ENCODE measurements at places on chromosomes 3 and 15.

DNA sequence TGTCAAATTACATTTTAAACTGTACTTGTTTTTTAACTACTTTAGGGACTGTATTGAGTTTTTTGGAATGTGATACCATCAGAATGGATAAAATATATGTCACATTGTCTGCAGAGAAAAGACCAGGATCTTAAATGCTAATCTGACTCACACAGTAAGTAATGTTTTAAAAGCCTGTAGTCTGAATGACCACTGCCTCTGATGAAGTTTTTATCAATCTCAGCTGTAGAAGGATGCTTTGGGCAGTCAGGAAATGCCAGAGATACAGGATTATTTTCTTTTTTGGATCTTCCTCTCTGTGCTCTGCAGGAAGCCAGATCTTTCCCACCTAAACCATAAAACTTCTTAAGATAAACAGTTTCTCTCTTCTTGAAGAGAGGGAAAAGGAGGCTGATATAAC, 73.1 kb upstream of the PRTG start:
- no peak for DNase-seq

GRCh38 chr15:25239471-25240345, 199.1 kb downstream of the UBE3A start:
- DNase-seq: no peak

DNA sequence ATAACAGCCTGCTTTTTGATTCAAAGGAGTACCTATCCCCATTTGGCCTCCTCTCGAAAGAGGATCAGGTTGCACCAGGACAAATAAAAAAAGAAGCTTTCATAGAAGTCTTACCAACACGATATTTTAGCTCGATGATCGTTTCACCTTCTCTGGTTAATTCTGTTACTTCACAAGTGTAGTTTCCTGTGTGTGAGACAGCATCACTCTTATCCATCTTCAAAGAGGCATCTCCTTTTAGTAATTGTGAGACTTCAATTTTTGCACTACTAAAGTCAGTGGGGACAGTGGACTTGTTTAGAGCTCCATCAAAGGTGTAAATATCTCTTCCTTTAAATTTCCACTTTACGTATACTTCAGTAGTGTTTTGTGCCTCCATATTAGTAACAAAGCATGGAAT, 11.0 kb downstream of the CD47 start:
- DNase-seq: no peak

GRCh38 chr3:8875836-8876235, 87.4 kb downstream of the RAD18 start:
- DNase-seq: no peak

GRCh38 chr3:87425056-87425455, 148.7 kb upstream of the POU1F1 start:
- no peak for DNase-seq

GRCh38 chr15:79543097-79543496, 111.0 kb downstream of the MINAR1 start:
- no peak for DNase-seq

- no peak for DNase-seq
These were observed 123.6 kb upstream of the DPH6 start for GRCh38 chr15:35669432-35670045.

- no peak for DNase-seq
These were observed 1.4 kb upstream of the ST3GAL6 start for GRCh38 chr3:98761643-98762229.

DNA sequence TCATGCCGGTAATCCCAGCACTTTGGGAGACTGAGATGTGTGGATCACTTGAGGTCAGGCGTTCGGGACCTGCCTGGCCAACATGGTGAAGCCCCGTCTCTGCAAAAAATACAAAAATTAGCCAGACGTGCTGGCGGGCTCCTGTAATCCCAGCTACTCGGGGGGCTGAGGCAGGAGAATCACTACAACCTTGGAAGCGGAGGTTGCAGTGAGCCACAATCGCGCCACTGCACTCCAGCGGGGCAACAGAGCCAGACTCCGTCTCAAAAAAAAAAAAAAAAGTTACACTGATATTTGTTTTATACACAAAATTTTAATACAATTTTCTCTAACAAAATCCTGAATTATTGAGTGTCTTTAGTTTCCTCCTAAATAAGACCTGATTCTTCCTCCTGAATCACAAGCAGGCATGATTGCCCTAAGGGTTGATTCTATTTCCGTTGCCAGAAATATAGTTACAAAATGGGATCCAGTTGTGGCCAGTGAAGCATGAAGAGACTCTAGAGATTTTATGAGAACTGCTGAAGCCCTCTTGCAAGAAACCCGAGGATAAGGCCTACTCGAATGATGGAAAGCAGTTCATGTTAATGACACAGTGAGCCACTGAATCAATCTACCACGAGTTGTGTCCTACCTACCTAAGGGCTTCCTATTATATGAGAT, 9.6 kb upstream of the SMARCC1 start:
- no peak for DNase-seq

- no peak for DNase-seq
These were observed 46.3 kb upstream of the ACKR4 start for GRCh38 chr3:132550579-132551305.

Data from stimulated activated CD4-positive, alpha-beta T cell treated with anti-CD3 and anti-CD28 coated beads, TNF-alpha, amount 100 ng/mL, for 1 hour (primary cell).